CD4-positive, alpha-beta T cell treated with Interferon gamma for 1 hour (primary cell): ENCODE measurements at places on chromosomes 5 and 9.

DNA sequence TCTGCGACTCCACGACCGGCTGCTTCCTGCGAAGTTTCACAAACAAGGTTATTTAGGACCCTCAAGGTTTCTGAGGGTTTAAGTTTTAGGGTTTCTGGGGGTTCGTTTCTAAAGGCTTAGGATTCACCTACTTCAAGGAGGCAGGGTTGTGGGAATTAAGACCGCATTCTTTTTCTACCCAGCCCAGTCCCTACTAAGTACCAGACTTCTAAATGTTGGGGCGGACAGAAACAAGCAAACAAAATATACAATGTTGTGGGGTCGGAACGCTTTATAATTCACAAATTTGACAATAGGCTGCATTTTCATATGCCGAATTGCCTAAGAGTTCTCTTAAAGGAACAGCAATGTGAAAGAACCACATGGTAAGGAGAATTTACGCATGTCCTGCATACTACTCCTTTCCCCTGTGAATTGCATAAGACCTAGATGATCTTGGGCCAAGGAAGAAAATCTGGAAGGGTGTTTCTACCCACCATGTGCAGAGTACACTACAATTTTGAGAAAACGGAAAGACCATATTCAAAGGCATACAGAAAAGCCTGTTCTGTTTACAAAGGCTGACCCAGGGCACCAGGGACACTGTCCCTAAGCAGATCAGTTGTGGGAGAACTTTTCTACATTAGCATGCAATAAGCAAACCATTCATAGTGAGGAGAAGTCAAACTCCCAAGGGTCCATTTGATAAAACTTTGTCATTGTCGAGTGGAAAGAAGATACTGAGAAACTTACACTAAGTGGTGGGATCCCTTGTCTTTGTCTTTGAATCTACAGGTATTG is 457.3 kb downstream of the RAB3C start:
- DNase-seq, result no peak

GRCh38 chr5:172979778-172980177 is 3.8 kb upstream of the ATP6V0E1 start:
- DNase-seq, result no peak

DNA sequence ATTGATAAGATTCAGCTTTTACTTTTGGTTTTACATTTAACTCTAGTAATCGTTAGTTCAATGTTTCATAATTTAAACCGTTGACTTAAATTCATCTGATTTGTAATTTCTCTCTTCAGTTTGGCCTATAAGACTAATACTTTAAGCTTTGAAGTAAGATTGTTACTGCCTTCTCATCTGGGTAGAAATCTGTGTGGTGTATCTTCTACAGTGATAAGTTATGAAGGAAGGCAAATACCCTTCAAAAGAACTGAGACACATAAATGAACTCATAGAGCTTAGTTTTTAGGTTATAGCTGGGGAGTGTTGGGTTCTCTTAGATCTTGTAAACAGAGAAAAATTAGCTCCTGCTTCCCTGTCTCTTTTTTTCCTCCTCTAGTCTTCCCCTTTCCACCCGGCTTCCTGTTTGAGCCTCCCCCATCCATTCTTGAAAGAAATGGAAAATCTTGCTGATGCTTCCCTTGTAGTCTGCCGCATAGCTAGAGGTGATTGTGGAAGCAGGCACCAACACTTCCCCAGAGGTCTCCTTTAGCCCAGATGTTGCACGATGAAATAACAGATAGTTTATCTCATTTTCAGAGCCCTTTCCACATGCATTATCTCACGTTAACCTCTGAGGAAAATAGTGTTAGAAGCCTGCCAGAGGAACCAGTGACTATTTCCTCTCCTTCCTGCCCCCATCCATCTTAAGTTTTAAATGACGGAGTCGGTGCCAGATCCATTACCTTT is 2.0 kb upstream of the F2RL2 start:
- DNase-seq, result no peak

- DNase-seq, result no peak
Measured at GRCh38 chr9:129209109-129209508, 31.0 kb upstream of the IER5L start.

DNA sequence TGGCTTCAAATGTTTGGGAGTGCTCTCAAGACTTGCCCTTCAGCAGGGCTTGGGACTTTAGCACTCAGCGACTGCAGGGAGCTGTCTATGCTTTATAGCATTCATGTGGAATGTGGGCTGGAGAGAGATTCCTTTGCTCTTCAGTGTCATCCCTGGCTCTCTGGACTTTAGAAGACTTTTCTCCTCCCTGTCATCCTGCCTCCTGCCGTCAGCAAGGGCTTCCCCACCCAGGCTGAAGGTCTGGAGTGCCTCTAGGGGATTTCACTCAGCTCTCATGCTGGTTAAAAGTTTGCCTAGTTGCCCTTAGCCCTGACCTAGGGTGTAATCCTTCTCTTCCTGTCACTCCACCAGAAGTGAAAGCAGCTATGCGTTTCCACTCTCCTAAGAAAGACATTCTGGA is 210.9 kb downstream of the FRMD3 start:
- no peak for DNase-seq

- DNase-seq, result peak; percentile 9
Measured at GRCh38 chr5:43192558-43193180, 644 bp downstream of the NIM1K start.

GRCh38 chr9:70065572-70065971 is 21.9 kb downstream of the MAMDC2 start:
- DNase-seq, result no peak

DNA sequence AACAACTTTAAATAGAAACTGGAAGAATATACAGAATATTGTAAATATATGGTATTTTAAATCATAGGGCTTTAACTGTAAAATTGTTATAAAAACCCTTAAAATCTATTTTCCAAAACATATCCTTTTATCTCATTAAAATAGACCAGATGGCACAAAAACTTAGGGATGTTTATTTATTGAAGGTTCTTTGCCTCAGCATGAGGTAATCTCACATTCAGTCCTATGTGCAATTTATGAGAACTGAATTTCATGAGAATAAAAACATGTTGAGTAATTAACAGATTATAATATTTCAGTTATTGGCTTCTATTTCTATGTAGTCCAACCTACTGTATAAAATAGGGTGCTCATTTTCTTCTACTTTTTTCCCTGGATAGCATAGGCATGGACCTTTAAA is 329.2 kb upstream of the PRR16 start:
- no peak for DNase-seq

DNA sequence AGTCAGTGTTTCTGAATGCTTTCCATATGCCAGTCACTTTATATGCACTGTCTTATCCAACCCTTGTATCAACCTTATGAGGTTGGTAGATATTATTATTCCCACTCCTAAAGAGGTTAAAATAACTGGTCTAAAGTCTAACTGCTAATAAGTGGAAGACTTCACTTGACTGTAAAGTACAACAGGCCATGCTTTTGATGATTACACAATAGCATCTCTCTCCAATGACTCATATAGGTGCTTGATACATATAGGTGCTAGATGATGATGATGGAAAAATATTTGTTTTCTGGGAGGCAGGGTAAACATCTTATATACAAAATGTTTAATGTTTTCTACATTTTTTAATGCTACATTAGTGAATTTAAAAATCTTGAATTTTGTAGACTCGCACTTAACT is 75.9 kb upstream of the NR3C1 start:
- no peak for DNase-seq

DNA sequence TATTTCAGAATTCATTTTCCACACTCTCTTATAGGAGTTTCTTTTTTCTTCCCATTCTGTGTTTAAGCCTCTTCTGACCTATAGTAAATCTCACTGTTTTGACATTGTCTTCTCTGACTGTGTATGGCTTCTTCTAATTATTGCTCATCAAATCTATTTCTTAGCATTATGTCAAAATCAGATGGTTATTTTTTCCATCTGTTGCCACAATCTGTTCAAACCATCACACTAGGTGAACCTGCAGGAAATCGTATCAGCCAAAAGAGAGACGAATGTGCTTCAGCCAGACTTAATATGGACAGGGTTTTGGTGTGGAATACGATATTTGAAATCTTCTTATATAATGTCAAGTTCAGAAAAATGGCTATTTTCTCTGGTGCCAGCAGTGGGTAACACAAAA is 15.9 kb upstream of the SEMA4D start:
- no peak for DNase-seq

DNA sequence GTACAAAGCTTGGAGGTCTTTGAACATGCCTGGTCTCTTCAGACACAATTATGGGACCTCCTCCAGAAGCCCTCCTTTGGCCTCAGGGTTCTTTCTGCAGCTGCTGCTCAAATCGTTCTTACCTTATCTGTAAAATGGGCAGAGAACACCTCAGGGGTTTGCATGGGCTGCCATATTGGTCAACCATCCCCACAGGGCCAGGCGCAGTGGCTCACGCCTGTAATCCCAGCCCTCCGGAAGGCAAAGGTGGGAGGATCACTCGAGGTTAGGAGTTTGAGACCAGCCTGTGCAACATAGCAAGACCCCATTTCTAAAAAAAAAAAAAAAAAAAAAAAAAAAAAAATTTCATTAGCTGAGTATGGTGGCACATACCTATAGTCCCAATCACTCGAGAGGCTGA is 29.1 kb upstream of the TCF7 start:
- DNase-seq, result no peak

GRCh38 chr5:42720251-42720650 is 36.4 kb upstream of the CCDC152 start:
- no peak for DNase-seq

DNA sequence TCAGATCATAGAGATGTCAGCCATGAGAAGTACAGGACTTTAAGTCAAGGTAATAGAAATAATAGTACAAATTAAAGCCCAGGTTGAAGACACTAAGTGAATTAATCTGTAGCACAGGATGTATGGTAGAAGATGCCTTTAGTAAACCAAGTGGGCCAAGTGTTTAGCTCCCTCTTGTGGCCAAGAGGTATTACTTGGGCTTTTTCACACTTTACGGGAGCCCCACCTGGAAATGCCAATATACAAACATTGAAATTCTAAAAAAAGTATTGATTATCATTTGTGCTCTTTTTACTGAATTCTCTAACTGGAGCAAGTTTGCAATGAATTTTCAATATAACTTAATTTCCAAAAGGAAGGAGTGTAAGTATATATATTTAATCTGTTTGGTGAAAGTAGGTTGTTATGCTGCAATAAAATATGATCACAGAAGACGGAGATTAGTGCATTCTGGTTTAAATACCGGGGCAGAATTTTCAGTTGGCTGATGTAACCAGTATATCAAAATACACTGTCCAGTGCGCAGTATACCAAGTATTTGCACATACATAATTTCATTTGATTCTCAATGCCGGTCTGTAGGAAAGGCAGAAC is 84.7 kb downstream of the PARP8 start:
- DNase-seq, result peak; percentile 41

DNA sequence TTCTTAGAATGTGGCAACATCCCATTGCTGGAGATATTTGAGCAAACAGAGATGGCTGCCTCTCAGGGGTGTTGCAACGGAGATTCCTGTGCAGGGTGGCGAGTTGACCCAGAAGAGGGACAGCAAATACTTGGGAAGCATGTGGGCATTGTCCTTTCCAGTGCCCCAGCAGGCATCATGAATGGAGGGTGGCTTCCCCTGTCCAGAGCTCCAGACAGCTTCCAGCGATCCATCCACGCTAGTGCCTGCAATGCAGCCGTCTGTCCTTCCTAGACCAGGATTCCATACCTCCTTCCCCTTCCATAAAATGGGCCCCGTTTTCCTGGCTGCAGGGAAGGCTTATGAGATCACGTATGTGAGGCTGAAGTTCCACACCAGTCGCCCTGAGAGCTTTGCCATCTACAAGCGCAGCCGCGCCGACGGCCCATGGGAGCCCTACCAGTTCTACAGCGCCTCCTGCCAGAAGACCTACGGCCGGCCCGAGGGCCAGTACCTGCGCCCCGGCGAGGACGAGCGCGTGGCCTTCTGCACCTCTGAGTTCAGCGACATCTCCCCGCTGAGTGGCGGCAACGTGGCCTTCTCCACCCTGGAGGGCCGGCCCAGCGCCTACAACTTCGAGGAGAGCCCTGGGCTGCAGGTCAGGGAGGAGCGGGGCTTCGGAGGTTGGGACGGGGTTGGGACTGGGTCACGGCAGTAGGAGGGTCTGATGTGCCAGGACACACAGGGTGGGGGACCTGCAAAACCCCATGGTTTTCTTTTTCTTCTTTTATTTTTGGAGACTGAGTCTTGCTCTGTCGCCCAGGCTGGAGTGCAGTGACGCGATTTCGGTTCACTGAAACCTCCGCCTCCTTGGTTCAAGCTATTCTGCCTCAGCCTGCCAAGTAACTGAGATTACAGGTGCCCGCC is 17.2 kb downstream of the LAMC3 start:
- DNase-seq, result no peak

- no peak for DNase-seq
Measured at GRCh38 chr9:95086564-95086955, 230.9 kb downstream of the FANCC start.

- no peak for DNase-seq
Measured at GRCh38 chr9:124752967-124753366, 18.1 kb downstream of the NR6A1 start.

DNA sequence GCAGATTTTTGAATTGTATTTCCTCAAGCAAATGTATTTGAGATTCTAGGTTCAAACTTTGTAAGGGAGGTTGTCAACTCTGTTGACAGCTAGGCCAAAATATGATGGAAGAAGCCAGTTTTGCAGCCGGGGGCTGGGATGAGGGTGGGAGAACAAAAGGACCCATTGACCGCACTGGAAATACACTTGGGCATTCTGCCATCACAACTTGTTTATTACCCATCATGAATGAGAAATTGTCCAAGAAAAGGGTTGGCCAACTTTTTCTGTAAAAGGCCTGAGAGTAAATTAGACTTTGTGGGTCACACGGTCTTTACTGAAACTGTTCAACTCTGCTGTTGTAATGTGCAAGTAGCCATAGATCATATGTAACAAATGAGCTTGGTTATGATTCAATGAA is 221.3 kb upstream of the KLF9 start:
- DNase-seq, result no peak

DNA sequence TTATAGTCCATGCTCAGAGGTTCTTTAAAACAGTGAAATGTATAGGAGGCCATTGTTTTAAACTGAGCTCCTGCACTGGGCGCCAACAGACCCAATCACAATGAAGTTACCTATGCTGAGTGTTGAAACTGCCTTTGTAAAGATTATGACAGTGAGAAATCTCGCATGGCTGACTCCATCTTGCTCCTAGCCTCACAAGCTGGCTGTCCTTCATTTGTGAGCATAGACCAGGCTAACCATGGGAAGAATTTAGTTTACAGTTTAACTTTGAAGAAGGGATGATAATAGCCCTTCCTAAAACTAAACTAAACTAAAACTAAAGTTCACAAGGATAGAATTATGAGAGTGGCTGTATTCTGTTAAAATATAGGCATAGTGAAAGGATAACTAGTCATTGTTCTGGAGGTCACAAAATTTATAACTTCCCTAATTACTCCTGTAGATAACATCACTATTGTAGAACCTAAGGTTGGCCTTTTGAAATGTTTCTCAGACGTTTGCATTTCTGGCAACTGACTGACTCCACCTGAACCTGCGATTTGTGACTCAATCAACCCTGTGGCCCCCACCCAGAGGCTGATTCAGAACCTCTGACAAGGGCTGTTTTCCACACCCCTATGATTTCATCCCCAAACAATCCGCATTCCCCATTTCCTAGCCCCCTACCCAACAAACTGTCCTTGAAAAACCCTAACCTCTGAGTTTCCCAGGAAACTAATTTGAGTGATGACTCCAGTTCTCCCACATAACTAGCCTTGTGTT is 59.1 kb downstream of the HMHB1 start:
- no peak for DNase-seq
